Activated naive CD4-positive, alpha-beta T cell treated with anti-CD3 and anti-CD28 coated beads for 36 hours (primary cell): ENCODE measurements at places on chromosomes 2 and 18.

- DNase-seq = no peak
Observed at GRCh38 chr2:120770176-120770575, 34.5 kb downstream of the GLI2 start.

DNA sequence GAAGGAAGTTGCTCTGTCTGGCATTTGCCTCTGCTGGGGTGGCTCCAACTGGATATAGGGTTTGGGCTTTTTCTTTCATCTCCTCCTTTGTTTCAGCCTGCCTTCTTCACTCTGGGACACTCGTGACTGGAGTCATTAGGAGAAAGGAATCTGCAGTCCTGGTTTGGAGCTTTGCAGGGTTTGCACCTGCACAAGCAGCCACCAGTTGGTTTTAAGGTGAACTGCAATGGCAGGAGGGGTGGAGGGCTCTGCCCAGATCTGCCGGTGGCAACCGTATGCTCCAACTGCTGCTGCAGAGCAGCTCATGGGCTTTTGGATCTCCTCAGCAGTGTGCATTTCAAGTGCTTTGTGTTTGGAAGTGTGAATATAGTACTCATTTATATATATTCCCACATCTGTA lies 131.3 kb upstream of the MGAT5 start:
- peak; percentile 9 for DNase-seq

GRCh38 chr2:133837441-133838094 lies 269.3 kb upstream of the NCKAP5 start:
- no peak for DNase-seq

DNA sequence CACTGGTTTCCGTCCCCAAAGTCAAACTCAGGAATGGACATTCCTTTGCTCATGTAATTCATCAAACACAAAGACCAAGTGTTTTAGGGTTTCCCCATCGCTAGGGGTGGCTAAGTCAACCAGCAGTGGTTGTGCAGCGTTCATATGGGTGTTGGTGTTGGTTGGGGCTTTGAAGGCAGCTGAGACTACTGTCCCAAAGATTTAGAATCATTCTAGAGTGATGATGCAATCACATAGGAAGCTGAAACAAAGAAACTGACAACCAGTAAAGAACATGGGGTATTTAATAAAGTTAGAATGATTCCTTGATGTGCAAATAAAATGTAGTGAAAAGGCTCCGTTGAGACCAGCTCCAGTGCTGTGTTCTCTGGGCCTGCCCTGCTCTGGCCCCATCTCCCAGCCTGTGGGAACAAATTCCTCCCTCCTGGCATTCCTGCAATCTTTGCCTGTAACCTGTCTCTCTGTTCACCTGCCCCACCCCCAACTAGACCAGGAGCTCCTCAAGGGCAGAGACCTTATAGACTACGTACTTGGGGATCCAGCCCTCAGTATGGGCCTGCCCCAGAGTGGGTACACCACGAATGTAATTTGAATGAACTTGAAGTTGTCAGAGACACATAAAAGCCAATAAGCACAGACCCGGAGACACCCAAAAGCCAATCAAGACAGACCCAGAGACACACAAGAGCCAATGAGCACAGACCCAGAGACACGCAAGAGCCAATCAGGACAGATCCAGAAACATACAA lies 191.7 kb upstream of the TWIST2 start:
- DNase-seq = no peak

DNA sequence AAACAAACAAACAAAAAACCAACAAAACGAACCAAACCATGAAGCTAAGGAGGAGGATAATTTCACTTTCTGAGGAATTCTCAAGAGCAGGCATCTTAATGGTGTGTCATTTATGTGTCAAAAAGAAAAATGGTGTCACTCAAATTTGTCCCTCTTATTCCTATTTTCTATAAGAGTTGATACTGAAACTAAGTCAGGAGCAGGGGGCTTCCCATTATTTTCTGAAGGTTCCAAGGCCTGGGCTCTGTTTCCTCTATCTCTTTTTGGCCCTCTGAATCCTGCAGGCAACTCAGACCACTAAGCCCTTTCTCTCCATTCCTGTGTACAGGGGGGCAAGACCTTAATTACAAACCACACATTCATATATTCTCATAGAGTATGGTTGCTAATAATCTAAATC lies 44.0 kb upstream of the CD28 start:
- DNase-seq = no peak
